Stimulated activated CD4-positive, alpha-beta T cell treated with anti-CD3 and anti-CD28 coated beads, Interleukin-15, amount 100 ng/mL, for 48 hours (primary cell): ENCODE measurements at places on chromosomes 1 and 21.

- no peak for DNase-seq
These were observed 69.5 kb downstream of the MAN1C1 start for GRCh38 chr1:25685938-25686665.

DNA sequence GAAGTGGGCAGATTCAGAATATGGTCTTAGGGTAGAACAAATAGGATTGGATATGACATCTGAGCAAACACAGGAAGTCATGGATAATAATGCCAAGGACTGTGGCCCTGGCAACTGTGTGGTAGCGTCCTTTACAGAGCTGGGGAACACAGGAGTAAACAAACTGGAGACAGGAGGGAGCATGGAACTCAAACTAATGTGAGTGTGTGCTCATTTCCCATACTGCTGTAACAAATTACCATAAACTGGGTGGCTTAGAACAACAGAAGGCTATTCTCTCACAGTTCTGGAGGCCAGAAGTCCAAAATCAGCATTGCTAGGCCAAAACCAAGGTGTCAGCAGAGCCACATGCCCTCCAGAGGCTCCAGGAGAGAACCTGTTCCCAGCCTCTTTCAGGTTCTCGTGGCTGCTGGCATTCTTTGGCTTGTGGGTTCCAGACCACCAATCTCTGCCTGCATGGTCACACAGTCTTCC, 106.4 kb downstream of the TGFBR3 start:
- no peak for DNase-seq

DNA sequence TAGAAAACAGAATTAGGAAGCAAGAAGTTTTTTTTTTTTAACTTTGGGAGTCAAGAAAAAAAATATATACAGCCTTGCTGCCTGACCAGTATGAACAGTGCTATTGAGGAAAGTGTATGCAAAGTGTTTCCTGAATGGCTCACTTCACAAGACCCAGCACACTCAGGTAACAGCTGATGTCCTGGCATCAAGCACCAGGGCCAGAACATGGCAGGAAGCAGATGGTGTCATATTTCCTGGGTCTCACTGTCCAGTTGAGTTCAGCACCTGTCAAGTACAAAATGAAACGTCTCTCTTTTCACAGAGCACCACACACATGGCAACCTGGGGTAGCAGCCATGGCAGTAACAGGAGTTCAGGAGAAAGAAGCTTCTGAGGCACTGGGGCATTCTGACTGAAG, 372.3 kb downstream of the TTLL7 start:
- DNase-seq = no peak

DNA sequence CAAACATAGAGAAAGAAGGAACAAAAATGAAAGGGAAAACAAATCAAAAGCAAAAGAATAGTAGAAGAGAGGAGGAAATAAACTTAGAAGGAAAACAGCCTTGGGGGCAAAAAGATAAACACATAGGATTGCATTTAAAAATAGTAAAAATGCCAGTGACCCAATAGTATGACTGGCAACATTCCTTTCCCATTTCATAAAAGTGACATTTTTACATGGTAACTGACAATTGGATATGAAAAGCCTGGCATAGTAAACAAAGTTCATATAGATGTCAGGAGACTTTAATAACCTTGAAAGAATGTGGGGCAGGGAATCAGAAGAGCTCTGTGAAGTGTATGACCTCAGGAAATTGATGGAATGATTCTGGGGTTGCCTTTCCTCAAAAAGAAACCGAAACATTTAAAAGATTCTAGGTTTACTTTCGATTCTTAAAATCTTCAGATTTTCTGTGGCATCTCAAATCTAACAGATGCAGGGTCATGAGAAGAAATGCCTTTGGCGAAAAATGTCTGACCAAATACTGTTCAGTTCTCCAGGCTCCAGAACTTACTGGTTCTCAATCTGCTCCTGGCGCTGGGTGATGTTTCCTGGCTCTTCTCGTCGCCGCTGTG, 33.7 kb downstream of the SPTA1 start:
- no peak for DNase-seq

DNA sequence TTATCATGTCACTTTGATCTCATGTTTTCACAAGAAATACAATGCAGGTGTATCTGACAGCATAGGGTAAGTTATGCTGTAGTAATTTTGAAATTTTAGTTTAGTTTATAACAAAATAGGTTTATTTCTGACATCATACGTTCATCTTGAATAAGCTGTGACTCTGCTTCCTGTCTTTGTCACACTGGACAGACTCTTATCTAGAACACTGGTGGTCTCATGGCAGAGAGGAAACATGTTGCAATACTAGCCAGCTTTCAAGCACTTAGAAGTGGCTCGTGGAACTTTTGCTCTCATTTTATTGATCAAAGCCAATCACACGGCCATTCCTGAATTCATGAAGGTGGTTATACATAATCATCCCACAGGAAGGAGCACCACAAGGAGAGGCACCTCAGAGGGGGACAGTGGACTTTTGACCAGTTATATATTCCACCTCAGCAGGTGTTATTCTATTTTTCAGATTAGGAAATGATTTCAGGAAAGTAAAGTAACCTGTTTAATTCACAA, 46.5 kb downstream of the CYP2J2 start:
- DNase-seq = no peak
